ENCODE measurements at places on chromosomes 7 and 10. TPM values are rescaled to one million over a fixed set of nuclear protein-coding genes. Genes with fewer than 3 reads are reported as not detected.

DNA sequence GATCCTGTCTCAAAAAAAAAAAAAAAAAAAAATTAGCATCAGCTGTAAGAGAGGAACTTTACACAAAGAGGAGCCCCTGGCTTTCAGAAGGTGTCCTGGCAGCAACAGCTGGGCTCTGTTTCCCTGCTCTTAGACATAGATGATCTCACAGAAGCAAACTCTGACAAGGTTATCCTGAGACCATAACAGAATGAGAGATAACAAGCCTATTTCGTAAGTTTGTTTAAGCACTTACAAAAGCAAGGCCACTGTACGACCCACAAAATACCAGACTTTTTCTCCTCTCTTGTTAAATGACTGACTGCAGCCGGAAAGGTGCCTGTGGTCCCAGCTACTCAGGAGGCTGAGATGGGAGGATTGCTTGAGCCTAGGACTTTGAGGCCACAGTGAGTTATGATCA, 33.3 kb upstream of the OTUD1 start:
- DNase-seq = no peak
- no peak overlapping the region for H3K27ac ChIP-seq
- H3K36me3 ChIP-seq = no peaks in the 10 kb centered on the region
- no peak overlapping the region for H3K4me3 ChIP-seq
- no peaks in the 10 kb centered on the region for H3K4me1 ChIP-seq

- H3K36me3 ChIP-seq = peaks cover 77% of the 10 kb centered on the region
- H3K4me1 ChIP-seq = peaks cover 5% of the 10 kb centered on the region
- DNase-seq = no peak
- no peaks in the 10 kb centered on the region for H3K27me3 ChIP-seq
- H3K27ac ChIP-seq = no peak overlapping the region
- H3K4me3 ChIP-seq = no peak overlapping the region
Observed at GRCh38 chr10:45399113-45399512, 25.1 kb downstream of the ALOX5 start.

GRCh38 chr7:30083334-30083733, 51.5 kb upstream of the MTURN start:
- H3K4me1 ChIP-seq = peaks cover 23% of the 10 kb centered on the region
- no peaks in the 10 kb centered on the region for H3K27me3 ChIP-seq
- no peak overlapping the region for H3K4me3 ChIP-seq
- no peak for DNase-seq

- H3K4me1 ChIP-seq = no peaks in the 10 kb centered on the region
- DNase-seq = no peak
- no peak overlapping the region for H3K4me3 ChIP-seq
- no peaks in the 10 kb centered on the region for H3K27me3 ChIP-seq
- H3K36me3 ChIP-seq = no peaks in the 10 kb centered on the region
Observed at GRCh38 chr10:47127188-47127785, 172.7 kb upstream of the GDF10 start.

GRCh38 chr7:18521945-18522566, 26.5 kb downstream of the HDAC9 start:
- H3K27ac ChIP-seq = peak overlapping the region; percentile 95
- H3K36me3 ChIP-seq = no peaks in the 10 kb centered on the region
- peaks cover 76% of the 10 kb centered on the region for H3K4me1 ChIP-seq
- peak; percentile 63 for DNase-seq
- no peaks in the 10 kb centered on the region for H3K27me3 ChIP-seq

DNA sequence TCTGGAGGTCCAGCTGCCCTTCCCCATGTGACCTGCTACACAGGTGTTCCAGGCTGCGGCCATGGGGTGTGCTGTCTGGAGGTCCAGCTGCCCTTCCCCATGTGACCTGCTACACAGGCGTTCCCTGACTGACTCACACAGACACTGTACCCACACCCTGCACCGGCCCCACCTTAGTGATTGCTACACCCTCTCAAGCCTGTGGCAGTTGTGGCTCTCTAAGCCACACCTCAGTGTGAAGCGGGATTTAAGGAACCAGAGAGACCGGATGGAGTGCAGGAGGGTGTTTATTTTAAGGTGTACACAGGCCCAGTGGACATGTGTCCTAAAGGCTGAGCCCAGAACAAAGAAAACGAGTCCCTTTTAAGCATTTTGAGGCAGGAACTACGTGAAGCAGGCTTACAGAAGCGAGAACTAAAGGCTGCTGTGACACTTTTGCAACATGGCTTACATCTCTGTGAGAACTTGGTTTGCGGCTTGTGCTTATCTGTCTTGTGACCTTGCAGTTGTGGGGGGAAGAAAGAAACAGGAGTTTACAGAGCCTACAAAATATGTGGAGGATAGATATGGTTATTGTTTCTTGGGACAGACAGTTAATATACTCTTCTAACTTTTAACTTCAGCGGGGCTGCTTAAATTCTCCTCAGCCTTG, 326.4 kb downstream of the PAXIP1 start:
- H3K27ac ChIP-seq = no peak overlapping the region
- no peaks in the 10 kb centered on the region for H3K4me1 ChIP-seq

GRCh38 chr10:4344492-4344994, 481.5 kb upstream of the AKR1E2 start:
- no peak overlapping the region for H3K27ac ChIP-seq
- no peaks in the 10 kb centered on the region for H3K4me1 ChIP-seq
- no peaks in the 10 kb centered on the region for H3K27me3 ChIP-seq
- H3K4me3 ChIP-seq = no peak overlapping the region
- no peak for DNase-seq
- H3K36me3 ChIP-seq = no peaks in the 10 kb centered on the region

DNA sequence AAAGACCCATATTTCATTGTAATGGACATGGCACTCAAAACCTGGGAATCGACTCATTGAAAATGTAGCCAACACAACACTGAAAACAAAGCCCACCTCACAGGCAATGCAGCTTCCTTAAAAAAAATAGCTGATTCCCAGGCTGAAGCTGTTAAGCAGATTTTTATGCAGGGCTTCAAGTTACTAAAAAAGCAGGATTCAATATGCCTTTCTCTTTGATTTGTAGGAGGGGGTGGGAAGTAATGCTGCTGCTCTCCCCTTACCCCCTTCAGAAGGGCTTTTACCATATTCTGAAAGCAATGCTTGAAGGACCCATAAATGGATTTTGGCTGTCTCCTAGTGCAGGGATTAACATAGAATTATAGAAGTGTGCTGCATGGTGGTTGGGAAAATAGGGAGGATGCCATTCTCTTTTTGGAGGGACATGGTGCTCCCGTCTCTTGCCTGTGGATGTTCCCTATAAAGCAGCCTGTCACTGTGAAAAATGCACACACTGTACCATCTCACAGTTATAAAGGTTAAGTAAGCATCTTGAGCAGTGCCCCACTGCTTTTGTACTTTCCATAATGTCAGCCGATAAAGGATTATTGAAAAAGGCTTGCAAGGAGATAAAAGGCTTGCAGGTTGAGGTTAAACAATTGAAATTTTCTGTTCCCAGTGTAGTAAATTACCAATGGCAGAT, 262.8 kb downstream of the AUTS2 start:
- no peak for DNase-seq
- peaks cover 53% of the 10 kb centered on the region for H3K4me1 ChIP-seq
- H3K27me3 ChIP-seq = no peaks in the 10 kb centered on the region
- H3K36me3 ChIP-seq = no peaks in the 10 kb centered on the region

GRCh38 chr10:108771106-108771505, 1152.2 kb downstream of the XPNPEP1 start:
- no peak overlapping the region for H3K4me3 ChIP-seq
- no peak for DNase-seq
- no peaks in the 10 kb centered on the region for H3K4me1 ChIP-seq
- no peak overlapping the region for H3K27ac ChIP-seq

DNA sequence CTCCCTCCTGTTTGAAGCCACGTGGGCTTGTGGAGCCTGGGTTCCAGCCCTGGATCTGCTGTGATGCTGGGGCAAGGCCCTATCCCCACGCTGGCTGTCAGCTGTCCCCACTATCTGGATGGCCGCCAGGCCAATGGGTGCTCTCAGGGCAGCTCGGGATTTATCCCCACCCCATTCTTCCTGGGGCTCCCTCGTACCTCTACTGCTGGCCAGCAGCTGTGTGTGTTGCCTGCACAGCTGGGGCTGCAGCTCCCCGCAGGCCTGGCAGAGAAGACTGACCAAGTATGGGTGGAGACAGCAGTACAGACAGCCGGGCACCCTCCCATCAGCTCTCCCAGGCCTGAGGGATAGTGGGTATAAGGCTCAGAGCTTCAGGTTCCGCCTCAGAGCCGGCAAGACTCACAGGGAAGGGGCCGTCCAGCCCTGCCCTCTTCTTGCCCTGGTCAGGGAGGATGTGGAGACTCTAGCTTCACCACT, 13.6 kb downstream of the CLIP2 start:
- no peak overlapping the region for H3K4me3 ChIP-seq
- H3K36me3 ChIP-seq = no peaks in the 10 kb centered on the region
- H3K27ac ChIP-seq = no peak overlapping the region
- DNase-seq = no peak

DNA sequence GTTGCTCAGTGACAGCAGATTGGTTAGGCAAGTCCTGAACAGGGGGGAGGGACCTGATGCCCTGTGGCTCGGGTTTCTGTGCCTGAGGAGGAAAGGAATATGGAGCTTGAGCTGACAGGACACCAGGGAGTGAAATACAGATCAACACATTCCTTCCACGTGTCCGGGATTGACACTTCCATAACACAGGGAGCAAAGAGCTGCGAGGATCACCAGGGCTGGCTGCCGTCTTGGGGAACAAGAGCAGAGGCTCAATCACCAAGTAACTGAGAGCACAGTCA, 36.7 kb upstream of the EFCAB10 start:
- no peaks in the 10 kb centered on the region for H3K27me3 ChIP-seq
- no peaks in the 10 kb centered on the region for H3K4me1 ChIP-seq
- DNase-seq = no peak
- H3K36me3 ChIP-seq = no peaks in the 10 kb centered on the region
- no peak overlapping the region for H3K27ac ChIP-seq
- no peak overlapping the region for H3K4me3 ChIP-seq

GRCh38 chr7:132980402-132980801, 101.5 kb downstream of the CHCHD3 start:
- no peaks in the 10 kb centered on the region for H3K27me3 ChIP-seq
- H3K4me3 ChIP-seq = no peak overlapping the region
- H3K27ac ChIP-seq = peak overlapping the region; percentile 14

DNA sequence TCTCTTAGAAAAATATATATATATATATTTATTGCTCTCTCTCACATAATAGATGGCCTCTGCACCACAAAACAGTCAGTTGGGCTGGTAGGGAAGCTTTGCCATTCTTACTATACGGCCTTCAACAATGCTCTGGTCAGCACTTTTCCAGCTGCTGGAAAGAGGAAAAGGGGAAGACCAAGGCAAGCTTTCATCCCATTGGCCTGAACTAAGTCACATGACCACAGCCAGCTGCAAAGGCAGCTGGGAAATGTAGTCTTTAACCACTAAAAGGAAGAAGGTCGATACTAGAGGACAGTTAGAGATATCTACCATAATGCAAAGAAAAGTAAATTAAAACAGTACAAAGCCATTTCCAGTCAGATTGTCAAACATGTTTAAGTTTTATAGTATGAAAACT, 58.4 kb upstream of the MACROH2A2 start:
- peak; percentile 64 for DNase-seq
- no peak overlapping the region for H3K27ac ChIP-seq
- no peaks in the 10 kb centered on the region for H3K36me3 ChIP-seq
- H3K27me3 ChIP-seq = no peaks in the 10 kb centered on the region
- no peaks in the 10 kb centered on the region for H3K4me1 ChIP-seq

- no peaks in the 10 kb centered on the region for H3K36me3 ChIP-seq
- H3K4me3 ChIP-seq = no peak overlapping the region
- no peak overlapping the region for H3K27ac ChIP-seq
- peaks cover 8% of the 10 kb centered on the region for H3K4me1 ChIP-seq
- H3K27me3 ChIP-seq = no peaks in the 10 kb centered on the region
Observed at GRCh38 chr7:35699796-35700305, 4.9 kb upstream of the HERPUD2 start.

- peaks cover 9% of the 10 kb centered on the region for H3K4me1 ChIP-seq
- H3K27ac ChIP-seq = no peak overlapping the region
- no peak for DNase-seq
- H3K4me3 ChIP-seq = no peak overlapping the region
- no peaks in the 10 kb centered on the region for H3K27me3 ChIP-seq
- no peaks in the 10 kb centered on the region for H3K36me3 ChIP-seq
Observed at GRCh38 chr7:132943645-132944044, 138.2 kb downstream of the CHCHD3 start.

GRCh38 chr7:333393-333764, 43.4 kb downstream of the FOXL3 start:
- H3K36me3 ChIP-seq = no peaks in the 10 kb centered on the region
- H3K27me3 ChIP-seq = no peaks in the 10 kb centered on the region
- no peaks in the 10 kb centered on the region for H3K4me1 ChIP-seq
- H3K4me3 ChIP-seq = no peak overlapping the region
- DNase-seq = no peak

DNA sequence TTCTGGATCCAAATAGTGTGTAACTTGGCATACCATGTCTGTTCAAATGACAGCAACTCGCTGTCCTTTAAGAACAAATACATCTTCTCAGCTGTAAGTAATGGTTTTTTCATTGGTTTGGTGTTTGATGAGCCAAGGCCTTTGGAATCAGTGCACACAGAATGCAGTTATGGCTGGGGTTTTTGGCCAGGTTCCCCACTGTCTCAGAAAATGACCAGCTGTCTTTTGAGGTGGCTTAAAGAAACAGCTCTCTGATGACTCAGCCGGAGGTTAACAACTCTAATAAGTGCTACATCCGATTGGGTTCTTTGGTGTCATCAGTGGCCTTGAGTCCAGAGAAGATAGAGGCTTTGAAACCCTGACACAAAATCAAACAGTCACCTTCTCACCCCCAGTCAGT, 688.4 kb downstream of the REEP3 start:
- no peak overlapping the region for H3K4me3 ChIP-seq
- no peaks in the 10 kb centered on the region for H3K27me3 ChIP-seq
- H3K4me1 ChIP-seq = no peaks in the 10 kb centered on the region
- no peak overlapping the region for H3K27ac ChIP-seq

DNA sequence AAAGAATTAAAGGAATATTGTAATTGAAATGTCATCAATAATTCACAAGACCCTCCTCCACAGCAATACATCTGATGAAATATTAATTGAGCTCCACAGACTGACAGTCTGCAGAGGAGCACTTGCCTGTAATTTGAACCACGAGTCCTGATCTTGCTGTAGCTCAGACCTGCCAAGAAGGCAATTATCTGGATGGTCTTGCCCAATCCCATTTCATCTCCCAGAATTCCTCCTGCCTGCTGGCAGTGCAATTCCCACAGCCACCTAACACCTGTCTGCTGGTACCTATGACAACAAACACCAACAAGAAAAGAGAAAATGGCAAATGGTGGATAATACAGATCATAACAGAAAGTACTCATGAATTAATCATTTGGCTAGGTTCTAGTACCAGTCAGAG, 38.5 kb downstream of the ERCC6 start:
- no peak overlapping the region for H3K4me3 ChIP-seq
- DNase-seq = no peak
- H3K36me3 ChIP-seq = no peaks in the 10 kb centered on the region
- H3K27ac ChIP-seq = no peak overlapping the region
- peaks cover 4% of the 10 kb centered on the region for H3K4me1 ChIP-seq

DNA sequence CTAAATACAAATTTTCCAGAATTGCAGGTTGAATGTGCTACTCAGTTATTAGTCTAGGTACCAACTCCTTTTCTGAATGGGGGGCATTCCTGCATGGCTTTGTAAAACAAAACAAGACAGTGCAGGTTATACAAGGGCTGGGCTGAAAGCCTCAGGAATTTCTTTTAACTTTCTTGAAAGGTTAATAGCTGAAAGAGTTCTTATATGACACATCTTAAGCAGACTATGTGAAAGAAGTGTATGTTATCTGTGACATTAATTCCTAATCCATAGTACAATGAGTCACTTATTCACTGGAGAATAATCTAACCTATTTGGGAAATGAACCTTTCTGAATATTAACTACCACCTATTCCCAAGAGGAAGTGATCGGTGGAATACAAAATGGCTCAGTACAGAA, 115.6 kb upstream of the FAM133B start:
- no peak overlapping the region for H3K4me3 ChIP-seq
- no peaks in the 10 kb centered on the region for H3K4me1 ChIP-seq
- H3K36me3 ChIP-seq = peaks cover 8% of the 10 kb centered on the region
- H3K27me3 ChIP-seq = no peaks in the 10 kb centered on the region

ASZ1 gene
- total RNA-seq = not detected

SPDYE5 gene
- not detected for total RNA-seq

ZNF282 gene
- 20.7 TPM for total RNA-seq

OR2A12 gene
- not detected for total RNA-seq
